ENCODE measurements at places on chromosomes 1 and 21.
A peak's percentile ranks its signal among the peaks of the same experiment; 100 is the strongest.

GRCh38 chr1:205260948-205261732, 33.4 kb downstream of the TMCC2 start:
- no peak overlapping the region for H3K4me3 ChIP-seq
- no peak overlapping the region for H3K27ac ChIP-seq
- H3K36me3 ChIP-seq: no peaks in the 10 kb centered on the region
- no peak for DNase-seq
- peaks cover 7% of the 10 kb centered on the region for H3K4me1 ChIP-seq
- no peaks in the 10 kb centered on the region for H3K27me3 ChIP-seq

DNA sequence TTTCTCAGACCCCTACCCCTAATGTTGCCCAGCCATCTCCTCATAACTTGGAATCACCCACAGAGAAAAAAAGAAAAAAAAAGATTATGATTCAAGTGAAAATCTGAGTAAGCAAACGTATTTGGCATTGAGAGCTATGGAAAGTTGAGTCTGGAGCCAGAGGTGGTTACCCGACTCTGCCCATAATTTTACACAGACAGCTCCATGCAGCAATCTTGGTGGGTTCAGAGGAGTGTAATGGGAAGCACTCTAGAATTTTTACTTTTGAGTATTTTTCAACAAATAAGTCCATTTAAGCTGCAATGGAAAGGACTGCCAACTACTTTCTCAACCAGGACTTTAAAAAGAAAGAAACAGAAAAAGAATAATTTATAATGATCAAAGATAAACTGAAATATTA, 62.7 kb downstream of the ZC3H11B start:
- no peak overlapping the region for H3K27ac ChIP-seq
- H3K36me3 ChIP-seq: no peaks in the 10 kb centered on the region
- H3K27me3 ChIP-seq: no peaks in the 10 kb centered on the region
- no peak for DNase-seq
- H3K4me1 ChIP-seq: peaks cover under 1% of the 10 kb centered on the region

DNA sequence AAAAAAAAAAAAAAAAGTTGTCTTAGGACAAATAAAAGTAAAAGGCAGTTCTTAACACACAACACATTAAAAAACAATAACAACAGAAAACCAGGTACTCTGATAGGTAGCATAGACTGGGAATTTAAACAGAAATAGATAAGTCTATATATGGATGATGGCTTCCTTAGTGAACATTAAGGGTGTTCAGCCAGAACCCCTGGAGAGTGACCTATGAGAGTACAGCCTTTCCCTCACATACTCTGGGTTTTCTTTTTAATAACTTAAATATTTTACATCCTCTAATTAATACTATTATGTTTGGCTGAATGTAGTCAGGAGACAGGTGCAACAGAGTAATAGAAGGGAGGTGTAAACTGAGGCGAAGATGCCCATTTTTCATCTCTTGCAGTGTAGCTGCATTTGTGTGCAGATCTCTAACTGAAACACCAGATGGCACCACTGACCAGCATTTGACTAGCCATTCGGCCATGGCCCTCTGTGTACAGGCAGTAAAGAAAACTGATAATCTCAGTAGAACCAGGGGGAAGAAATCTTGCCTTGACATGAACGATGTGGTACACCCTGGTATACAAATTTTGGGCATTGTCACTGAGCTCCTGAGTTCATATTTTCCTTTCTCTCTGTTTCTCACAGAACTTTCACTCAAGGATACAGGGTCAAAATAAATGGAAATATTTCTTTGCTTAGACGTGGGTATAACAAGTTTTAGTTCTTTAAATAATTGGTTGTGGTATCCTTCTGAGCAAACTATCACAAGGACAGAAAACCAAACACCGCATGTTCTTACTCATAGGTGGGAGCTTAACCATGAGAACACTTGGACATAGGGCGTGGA, 7.6 kb downstream of the TTF2 start:
- no peaks in the 10 kb centered on the region for H3K36me3 ChIP-seq
- H3K4me3 ChIP-seq: no peak overlapping the region
- H3K4me1 ChIP-seq: no peaks in the 10 kb centered on the region
- no peak overlapping the region for H3K27ac ChIP-seq
- peak; percentile 79 for DNase-seq
- H3K27me3 ChIP-seq: no peaks in the 10 kb centered on the region

DNA sequence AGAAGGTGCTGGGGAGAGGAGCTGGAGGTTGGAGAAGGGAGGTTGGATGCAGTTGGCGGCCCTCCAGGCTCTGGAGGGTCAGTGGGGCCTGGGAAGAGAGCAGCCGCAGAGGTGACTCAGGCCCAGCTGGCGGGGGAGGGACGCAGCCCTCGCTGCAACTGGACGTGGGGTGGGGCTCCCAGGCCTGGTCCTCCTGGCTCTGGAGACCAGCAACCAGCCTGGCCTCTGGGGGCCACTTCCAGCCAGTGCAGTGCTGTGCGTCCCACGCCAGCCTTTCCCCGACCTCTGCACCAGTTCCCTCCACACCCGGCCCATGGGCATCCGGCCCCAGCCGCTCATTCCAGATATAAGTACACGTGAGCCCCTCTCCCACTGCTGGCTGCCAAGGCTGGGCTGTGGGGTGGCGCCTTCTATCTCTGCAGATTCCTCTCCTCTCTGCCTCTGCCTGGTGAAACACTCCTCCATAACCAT, 38.0 kb upstream of the COL18A1 start:
- H3K4me1 ChIP-seq: peaks cover 34% of the 10 kb centered on the region
- no peaks in the 10 kb centered on the region for H3K27me3 ChIP-seq
- H3K36me3 ChIP-seq: no peaks in the 10 kb centered on the region
- H3K27ac ChIP-seq: peak overlapping the region; percentile 1

DNA sequence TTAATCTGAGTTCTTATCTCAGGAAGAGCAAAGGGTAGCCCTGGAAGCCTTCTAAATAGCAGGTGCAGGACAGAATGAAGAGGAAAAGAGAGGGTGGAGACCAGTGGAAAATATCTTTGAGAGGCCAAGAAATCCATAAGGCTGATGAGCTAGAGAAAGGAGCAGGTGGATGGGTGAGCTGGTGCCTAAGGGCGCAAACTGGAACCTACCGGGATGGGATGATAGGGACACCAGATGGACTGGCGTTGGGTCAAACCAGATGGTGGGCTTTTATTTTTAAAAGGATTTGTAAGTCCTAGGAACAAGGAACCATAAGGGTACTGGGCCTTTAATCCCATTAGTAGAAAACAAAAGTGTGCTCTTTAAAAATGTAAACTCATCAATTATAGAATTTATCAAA, 59.7 kb downstream of the RGL1 start:
- H3K4me3 ChIP-seq: no peak overlapping the region
- no peaks in the 10 kb centered on the region for H3K36me3 ChIP-seq

Data from sigmoid colon (tissue), 7 donors.